ENCODE measurements at places on chromosomes 2 and 18.

DNA sequence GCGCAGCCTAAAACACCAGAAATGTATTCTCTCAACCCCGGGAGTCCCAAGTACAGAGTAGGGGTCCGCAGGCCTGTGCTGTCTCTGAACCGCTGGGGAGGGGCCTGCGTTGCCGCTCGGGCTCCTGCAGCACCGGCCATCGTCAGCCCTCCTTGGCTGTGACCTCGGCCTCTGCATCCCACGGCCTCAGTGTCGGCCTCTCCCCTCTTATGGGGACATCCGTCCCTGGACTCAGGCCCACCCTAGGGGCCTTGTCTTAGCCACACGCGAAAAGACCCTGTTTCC is 50.5 kb downstream of the KCNG2 start:
- DNase-seq = no peak

DNA sequence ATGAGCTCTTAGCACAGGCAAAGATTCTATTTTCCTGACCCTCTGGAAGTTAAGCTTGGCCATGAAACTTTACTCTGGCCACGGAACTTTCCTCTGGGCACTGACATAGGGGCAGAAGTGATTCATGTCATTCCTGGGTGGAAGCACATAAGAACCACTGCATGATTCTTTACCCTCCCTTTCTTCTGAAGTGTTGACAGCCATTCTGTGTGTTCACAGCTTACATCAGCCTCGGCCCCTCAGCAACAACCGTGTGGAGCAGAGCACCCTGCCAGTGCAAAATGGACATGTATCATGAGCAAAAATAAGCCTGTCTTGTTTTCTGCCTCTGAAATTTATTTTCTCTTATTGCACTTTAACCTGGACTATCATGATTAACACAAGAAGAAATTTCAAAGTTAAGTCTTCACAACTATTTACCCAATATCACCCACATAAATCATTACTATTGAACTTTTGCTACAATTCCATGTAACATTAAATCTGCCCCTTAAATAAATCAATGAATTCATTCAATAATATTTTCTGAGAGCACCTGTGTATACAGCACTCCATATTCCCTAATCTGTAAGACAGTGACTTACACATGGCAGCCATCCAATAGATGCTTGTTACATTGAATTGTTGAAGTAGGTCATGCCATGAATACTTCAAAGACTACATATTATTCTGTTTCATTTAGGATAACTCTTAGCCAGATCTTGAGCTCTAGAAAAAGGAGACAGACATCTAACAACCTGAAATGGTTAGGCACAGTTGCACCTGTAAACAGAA is 531.9 kb downstream of the IRS1 start:
- DNase-seq = no peak

GRCh38 chr18:35185771-35186170 is 55.1 kb upstream of the ZNF397 start:
- no peak for DNase-seq

GRCh38 chr2:50641633-50642032 is 390.3 kb downstream of the NRXN1 start:
- no peak for DNase-seq

- no peak for DNase-seq
Measured at GRCh38 chr18:13231151-13231550, 12.6 kb downstream of the LDLRAD4 start.

- DNase-seq = no peak
Measured at GRCh38 chr18:79862562-79862961, 64.8 kb downstream of the KCNG2 start.
